ENCODE measurements at places on chromosomes 16 and 17.

GRCh38 chr16:85395913-85396878 is 216.9 kb upstream of the GSE1 start:
- no peak for DNase-seq

DNA sequence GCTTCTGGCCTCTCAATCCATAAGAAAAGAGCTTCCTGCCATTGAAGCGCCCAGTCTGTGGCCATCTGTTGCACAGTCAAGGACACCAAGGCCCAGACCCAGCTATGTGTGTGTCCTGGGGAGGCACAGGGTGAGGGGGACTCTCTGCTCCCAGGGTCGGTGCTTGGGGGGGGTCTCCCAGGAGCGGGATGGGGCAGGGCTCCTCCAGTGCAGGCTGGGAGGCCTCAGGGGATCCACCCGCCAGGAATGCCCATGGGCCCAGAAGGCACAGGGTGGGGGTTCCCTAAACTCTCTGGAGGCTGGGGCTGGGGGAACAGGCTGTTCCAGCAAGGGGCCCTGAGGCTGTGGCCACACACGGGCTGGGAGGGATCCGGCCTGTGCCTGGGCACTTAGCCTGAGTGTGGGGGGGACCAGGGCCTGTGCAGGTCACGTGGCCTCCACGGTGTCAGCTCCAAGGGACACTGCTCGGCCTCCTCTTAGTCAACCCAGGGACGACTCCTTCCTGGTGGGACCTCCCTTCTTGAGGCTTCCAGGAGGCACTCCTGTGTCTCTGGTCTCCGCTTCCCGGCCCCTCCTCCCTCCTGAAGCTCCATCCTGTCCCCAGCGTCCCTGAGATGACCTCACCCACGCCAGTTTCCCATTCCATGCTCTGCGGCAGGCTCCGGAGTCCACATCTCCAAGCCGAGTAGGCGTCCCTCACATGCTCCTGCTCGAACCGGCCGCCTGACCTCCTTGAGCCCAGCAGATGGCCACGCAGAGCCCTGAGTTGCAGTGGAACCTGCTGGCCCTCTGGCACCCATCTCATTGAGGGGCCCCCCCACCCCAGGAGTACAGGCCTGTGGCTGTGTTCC is 23.1 kb upstream of the BAHCC1 start:
- no peak for DNase-seq

- no peak for DNase-seq
These were observed 149.3 kb upstream of the KCNJ18 start for GRCh38 chr17:21542991-21543390.

DNA sequence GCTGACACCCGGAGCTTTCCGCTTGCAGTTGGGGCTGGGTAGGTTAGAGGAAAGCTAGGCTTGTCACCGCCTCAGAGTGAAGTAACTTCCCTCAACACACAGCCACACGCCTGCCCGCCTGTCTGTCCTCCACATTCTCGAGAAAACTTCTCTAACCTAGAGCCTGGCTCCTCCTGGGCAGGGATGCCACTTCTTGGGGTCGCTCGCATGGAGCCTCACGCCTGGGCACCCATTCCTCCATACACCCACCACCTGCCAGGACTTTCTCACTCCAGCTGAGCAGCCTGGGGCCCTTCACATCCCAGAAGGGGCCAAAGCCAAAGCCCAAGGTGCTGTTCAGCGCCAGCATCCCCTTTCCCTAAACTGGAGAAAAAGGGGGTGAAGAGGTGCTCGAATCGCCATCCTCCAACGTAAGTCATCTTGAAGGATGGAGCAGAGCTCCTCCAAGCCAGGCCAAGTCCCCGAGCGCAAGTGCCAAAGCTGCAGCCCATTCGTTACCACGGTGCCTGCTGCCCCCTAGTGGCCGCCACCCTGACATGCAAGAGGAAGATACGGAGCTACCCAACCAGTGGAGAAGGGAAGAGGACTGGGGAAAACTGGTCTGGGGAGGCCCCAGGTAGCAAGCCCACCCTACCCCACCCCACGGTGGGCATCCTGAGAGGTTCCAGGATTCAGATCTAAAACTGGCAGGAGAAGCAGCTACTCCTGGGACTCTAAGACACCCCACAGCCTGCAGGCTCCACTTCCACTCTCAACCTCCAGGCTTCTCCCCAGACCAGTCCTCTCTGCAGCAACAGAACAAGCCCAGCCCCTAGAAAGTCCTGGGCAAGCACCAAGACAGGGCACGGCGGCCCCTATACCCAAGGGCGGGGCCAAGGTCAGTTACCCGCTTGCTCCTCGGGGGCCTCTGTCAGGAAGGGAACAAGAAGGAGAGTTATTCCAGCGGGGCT is 63.1 kb downstream of the MYO18A start:
- no peak for DNase-seq

DNA sequence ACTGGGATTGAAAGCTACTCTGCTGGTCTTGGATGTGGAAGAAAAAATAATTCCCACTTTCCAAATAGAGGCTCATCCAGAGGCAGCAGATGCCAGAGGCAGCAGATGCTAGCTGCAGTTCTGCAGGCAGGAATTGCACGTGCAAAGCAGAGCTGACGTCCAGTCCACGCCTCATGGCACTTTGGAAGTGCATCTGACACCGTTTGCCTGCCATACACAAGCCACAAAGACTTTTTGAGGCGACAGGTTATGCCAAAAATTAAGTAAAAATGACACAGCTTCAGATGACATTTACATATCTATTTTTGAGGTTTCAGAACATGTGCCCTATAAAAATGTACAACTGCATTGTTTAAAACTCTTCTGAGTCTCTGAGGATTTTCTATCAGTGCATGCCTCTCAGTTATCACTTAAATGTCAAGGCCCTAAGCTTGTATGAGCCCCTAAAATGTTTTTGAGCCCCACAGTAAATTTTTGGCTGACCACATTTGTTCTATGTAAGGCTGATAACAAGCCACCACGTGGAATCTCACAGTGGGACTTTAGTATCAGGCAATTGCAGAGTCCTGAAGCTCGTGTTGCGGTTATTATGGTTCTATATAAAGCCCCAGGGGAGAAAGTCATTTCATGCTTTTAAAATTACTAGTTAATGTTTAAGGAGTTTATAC is 239.2 kb downstream of the PRKCA start:
- no peak for DNase-seq

DNA sequence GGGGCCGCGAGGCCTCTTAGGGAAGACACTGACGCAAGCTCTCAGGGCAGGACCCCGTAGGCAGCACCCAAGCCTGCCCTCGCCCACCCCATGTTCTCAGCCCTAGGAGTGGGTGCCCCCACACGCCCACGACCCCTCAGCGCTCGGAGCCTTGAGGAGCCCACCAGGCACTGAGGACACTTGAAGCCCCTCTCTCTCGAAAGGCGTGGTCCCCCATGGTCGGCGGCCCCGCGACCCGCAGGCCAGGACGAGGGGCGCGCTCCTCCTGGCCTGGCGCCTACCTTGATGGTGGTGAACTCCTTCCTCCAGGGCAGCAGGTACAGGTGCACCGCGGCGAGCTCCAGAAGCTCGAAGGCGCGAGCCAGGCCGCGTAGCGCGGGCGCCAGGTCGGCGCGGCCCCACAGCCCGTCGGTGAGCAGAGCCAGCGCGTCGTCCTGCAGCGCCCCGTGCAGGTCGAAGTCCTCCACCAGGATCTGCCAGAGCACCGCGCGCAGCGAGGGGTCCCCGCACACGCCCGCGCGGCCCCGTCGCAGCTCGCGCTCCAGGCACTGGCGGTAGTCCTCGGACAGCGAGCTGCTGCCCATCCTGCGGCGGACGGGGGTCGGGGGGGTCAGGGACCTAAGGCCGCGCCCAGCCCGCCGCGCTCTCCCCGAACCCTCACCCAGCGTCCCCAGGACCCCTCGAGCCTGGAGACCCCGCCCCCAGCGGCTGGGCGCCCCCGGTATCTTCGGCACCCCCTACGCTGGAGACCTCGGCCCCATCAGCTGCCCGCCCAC is 668 bp downstream of the SPATA2L start:
- no peak for DNase-seq

DNA sequence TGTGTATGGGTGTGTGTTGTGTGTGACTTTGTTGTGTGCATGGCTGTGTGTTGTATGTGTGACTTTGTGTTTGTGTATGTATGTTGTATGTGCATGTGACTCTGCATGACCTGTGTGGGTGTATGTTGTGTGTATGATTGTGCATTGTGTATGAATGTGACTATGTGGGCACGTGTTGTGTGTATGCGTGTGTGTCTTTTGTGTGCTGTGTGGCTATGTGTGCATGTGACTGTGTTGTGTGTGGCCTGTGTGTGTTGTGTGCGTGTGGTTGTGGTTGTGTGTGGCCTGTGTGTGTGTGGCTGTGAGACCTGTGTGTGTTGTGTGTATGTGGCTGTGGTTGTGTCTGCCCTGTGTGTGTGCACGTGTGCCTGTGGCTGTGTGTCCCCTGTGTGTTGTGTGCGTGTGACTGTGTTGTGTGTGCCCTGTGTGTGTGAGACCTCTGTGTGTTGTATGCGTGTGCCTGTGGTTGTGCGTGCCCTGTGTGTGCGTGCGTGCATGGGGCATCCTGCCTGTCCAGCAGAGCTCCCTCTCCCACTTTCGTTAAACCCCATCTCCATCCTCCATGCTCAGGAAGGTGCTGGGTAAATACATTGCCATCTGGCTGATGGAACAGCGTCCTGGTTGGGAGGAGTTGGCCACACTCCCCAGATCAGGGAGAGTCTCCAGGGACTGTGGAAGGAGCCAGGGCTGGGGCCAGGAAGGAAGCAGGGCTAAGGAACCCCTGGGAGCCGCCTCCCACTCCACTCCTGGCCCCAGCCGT is 90.1 kb upstream of the GSE1 start:
- no peak for DNase-seq

GRCh38 chr16:9904526-9904925 is 277.7 kb downstream of the GRIN2A start:
- DNase-seq = no peak

DNA sequence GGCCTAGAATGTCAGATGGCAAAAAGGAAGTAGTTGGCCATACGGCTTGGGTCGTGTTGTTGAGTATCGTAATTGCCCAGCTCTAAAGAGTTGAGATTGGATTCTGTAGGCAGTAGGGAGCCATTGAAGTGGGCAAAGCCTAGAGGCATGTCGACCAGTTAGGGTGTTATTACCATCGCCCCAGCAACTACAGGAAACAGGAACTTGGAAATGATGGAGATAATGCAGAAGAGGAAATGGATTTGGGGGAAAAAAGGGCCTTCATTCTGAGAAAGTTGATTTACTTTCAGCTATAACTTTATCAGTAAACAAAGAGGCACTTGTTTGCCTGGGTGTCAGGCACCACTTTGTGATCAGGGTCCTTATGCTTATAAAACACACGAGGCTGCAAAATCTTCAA is 52.6 kb downstream of the COX10 start:
- no peak for DNase-seq

DNA sequence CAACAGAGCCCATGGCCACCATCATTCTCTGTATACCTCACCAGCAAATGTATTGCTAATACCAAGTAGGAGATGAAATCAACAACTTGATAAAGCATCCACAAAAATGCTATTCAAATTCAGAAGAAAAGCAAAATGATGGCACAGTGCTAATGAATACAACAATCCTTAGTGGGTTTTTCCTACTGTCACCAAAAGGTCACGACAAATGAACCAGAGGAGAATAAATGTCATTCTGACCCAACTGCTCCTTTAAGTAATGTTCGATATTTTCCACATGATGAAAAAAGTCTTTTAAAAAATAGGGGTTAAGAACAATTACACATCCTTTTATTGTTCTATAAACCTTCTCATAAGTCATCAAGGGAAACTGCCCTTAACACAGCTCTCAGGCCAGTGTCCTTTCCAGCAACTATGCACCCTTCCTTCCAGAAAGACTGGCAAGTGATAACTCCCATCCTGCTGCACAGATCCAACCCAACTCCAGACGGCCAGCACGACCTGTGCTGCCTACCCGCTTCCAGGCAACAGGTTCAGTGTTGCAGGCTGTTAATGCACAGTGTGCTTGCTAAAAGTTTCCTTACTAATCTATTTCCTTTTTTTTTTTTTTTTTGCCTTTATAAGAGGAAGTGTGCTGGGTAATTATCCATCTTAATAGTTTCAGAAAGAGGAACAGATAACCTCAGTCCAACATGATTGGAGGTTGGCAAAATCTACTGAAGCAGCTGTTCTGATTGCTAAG is 15.4 kb downstream of the FBXO31 start:
- no peak for DNase-seq

DNA sequence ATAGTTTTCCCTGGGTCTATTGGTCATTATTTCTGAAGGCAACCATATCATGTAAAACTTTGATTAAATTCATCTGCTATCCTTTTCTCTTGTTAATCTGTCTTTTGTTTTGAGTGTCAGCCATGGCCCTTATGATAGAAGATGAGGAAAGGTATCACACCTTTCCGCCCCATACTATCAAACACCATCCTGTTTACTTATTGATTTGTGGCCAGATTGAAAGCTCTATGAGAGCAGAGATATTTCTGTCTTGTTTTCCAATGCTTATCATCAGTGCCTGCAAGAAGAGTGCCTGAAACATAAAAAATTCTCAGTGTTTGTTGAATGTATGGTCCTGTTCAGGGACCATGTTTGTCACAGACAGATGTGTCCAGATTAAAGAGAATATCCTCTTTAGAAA is 22.6 kb upstream of the DHX8 start:
- no peak for DNase-seq

DNA sequence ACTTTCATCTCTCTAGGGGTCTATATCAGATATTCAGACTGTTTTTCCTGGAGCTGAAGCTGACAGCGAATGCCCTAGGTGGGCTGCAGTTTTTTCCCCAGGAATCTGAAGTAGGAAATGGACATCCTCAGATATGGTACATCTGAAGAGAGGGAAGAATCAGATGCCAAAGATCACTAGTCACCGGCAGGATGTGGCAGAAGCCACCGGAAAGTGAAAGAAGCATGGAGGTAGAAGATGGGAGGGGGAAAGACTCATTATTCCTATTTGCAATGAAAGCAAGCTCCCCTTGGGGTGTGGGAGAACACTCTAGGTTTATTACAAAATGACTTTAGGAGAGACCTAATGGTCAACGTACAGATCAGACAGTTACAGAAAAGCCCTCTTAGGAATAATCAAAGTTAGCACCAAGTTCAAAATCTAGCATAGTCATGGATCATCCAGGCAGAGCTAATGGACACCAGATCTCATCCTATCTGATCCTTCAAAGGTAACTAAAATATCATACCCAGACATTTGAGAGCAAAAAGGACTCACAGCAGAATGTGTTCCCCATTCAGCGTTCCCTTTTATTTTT is 110.7 kb downstream of the HS3ST3A1 start:
- no peak for DNase-seq

GRCh38 chr17:72976971-72977770 is 115.3 kb downstream of the SLC39A11 start:
- DNase-seq = no peak
